Stomach (tissue), 19 donors: ENCODE measurements at places on chromosomes 16 and 17. TPM values are rescaled to one million over a fixed set of nuclear protein-coding genes. Genes with fewer than 3 reads are reported as not detected.

- peaks cover 28% of the 10 kb centered on the region for H3K27me3 ChIP-seq
- no peak overlapping the region for H3K27ac ChIP-seq
- H3K36me3 ChIP-seq, result no peaks in the 10 kb centered on the region
- H3K4me3 ChIP-seq, result no peak overlapping the region
- H3K4me1 ChIP-seq, result no peaks in the 10 kb centered on the region
- no peak for DNase-seq
Measured at GRCh38 chr17:72204742-72205141, 83.9 kb downstream of the SOX9 start.

- peaks cover 13% of the 10 kb centered on the region for H3K27me3 ChIP-seq
- H3K4me3 ChIP-seq, result no peak overlapping the region
Measured at GRCh38 chr17:15918661-15919259, 26.2 kb upstream of the ADORA2B start.

DNA sequence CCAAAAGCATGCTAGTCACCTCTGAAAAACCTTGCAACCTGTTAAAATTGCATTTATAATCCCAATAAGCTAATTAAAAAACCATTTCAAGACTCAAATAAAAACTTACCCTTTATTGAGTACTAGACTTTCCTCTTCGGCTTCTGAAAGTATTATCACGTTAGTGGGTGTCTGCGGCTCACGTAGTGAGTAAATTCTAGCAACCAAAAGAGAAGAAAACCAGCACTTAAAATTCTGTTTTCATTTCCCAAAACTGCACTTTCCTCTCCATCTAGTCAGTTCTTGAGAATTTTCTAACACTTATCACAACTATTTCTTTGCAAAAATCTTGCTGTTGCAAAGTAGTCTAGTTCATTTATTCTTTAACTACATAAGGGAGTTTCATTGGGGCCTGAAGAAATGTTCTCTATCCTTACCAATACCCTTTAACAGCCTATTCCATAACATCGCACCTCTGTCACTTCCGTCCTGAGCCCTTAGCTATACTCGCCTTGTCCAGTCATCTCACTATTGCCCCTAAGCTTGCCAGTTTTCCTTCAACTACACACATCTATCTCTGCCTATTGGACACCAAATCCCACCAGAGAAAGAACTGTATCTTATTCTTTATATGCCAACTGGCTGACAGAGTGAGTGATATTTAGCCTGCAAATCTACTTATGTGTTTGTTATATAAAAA is 8.7 kb downstream of the NUP88 start:
- H3K4me3 ChIP-seq, result no peak overlapping the region
- H3K4me1 ChIP-seq, result no peaks in the 10 kb centered on the region
- no peak for DNase-seq
- H3K27me3 ChIP-seq, result no peaks in the 10 kb centered on the region

GRCh38 chr17:41620583-41621434 is 3.6 kb downstream of the KRT17 start:
- peaks cover 58% of the 10 kb centered on the region for H3K27me3 ChIP-seq
- H3K36me3 ChIP-seq, result no peaks in the 10 kb centered on the region
- no peaks in the 10 kb centered on the region for H3K4me1 ChIP-seq
- DNase-seq, result no peak
- no peak overlapping the region for H3K4me3 ChIP-seq

CYB561 gene
- polyA plus RNA-seq, result 10.8 TPM
